Stimulated activated CD8-positive, alpha-beta memory T cell treated with anti-CD3 and anti-CD28 coated beads, Interleukin-4, amount 100 ng/mL, for 1 hour (primary cell): ENCODE measurements at places on chromosomes 3 and 15.

DNA sequence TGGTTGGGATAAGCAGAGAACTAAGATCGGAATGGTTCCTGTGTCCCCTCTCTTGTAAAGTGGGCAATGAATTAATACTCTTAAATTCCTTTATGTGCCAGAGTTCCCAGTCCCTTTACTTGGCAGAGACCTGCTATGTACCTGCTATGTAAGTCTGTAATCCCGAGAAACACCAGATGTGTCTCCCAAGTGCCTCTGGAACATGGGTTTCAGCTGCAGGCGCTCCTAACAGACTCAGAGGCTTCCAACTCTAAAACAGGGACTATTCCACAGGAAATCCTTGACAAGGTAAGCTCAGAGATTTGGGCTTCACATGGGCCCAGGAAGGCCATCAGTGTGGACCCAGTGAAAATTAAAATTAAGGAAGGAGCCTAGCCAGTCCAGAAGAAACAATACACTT is 117.7 kb upstream of the PLCL2 start:
- no peak for DNase-seq

DNA sequence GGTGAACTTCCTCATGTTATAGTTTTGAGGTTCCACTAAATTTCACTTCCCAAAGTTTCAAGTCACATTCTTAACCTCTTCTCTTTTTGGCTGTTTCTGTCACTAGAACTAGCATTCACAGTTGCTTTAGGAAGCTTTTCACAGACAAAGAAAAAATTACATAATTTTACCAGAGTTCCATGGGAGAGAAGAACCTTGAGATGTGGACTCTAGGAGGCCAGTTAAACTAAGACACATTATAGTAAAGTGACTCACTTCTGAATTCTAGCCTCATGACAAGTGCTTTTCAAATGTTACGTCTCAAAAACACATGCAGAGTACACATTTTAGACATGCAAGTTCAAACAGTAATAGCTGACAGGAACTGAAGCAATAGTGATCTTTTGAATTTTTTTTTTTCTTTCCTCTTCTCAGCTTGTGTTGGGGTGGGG is 39.9 kb upstream of the LRTM1 start:
- DNase-seq = no peak

DNA sequence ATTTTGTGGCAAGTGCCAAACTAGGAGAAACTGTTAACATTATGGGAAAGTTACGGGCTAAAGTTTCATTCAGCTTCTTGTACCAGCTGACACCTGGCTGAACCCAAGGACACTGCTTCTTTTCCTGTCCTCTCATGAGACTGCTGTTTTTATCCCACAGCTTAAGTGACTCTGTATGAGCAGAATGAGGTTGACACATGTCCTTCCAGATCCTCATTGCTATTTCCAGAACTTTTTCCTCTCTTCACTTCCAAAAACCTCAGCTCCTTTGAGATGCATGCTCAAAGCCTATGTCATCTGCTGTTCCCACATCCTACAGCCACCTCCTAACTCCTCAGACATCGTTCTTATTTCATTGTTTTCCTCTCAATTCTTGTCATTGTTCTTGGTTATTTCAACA is 183.6 kb downstream of the DCLK3 start:
- DNase-seq = no peak

GRCh38 chr3:56923526-56924224 is 121.9 kb upstream of the ARHGEF3 start:
- peak; percentile 6 for DNase-seq

GRCh38 chr3:32817558-32818228 is at the start of gene TRIM71:
TSS of gene TRIM71 (plus strand) at chr3:32817997. CDS start at chr3:32818081, 84 bp downstream.
- DNase-seq = no peak

- no peak for DNase-seq
Measured at GRCh38 chr15:40870716-40871115, 3.3 kb downstream of the RHOV start.

DNA sequence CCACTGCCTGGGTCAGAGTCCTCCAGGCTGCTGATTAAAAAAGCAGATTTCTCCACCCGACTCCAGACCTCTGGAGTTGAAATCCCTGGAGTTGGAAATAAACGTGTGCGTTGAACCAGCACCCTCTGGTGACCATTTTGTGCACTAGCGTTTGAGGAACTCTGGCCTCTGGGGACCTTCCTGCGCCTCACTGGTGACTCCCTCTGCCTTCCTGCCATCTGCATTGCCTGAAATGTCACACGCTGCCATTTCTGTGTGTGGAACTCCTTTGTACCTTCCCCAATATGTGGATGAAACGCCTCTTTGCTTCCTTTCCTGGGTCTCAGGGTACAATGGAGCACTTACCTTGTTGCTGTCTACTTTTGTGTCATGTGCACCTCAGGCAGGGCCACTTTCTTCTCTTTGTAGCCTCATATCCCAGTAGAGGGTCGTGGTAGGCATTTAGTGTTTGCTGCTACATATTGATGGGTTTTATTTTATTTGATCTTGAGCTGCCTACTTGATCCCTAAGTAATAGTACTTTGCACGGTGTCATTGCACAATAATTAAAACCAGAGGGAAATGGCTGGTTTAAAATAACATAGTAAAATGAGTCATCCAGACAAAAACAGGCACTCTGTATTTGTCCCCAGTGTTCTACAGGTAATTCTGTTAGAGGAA is 56.8 kb downstream of the GPR171 start:
- DNase-seq = peak; percentile 29

DNA sequence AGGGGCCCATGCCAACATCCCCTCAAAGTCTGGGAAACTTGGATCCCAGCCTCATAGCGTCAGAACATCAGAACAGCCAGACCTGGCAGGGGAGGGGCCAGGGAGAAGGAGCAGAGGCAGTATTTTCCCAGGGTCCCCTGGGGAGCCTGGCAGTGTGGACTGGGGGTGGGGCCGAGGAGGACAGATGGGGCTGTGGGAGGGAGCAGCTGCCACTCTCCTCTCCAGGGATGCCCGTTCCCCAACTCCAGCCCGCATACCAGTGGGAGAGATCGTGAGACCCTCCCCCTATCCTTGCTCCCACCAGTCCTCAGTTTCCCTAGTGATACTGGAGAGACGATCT is 6.5 kb upstream of the DNAJB8 start:
- no peak for DNase-seq

- no peak for DNase-seq
Measured at GRCh38 chr3:191030491-191030890, 168.0 kb upstream of the GMNC start.

DNA sequence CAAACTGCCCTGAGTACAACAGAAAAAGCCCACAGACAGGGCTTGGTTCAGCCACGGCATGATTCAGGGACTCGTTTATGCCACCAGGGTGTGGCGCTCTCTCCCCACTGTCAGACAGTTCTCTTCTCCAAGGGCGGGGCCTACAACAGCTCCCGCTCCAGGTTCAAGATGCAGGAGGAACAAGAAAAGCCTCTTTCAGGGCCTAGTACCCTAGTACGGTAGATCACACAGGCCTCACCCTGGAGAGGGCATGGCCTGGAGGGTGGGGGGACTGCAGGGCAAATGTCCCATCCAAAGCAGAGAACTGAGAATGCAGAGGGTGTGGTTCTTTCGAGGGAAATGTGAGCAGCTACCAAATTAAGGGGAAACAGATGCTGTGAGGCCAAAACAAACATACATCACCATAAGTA is 12.0 kb downstream of the MESD start:
- DNase-seq = no peak

- no peak for DNase-seq
Measured at GRCh38 chr15:58529041-58529440, 97.2 kb downstream of the LIPC start.
